NCI-H226 (cell line): ENCODE measurements at places on chromosomes 7 and 10.
A peak's percentile ranks its signal among the peaks of the same experiment; 100 is the strongest.

DNA sequence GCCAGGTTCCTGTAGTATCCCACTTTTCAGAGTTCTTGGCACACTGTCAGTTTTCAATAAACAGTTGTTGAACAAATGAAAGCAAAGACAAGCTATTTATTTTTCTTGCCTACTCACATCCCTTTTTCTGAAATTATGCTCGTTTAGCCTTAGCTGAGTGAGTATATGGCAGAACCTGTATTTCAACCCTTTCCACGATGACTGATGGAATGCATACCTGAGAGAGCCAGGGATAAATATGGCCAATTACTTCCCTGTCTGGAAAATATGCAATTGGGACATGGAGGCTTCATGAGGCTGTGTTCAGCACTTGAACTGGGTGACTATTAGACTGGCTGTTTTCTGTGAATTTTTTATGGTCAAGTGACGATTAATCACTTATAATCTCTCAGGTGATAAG is 144.5 kb upstream of the POT1 start:
- no peak for DNase-seq

GRCh38 chr7:43850348-43851116 is 18.8 kb downstream of the MRPS24 start:
- peak; percentile 37 for DNase-seq

DNA sequence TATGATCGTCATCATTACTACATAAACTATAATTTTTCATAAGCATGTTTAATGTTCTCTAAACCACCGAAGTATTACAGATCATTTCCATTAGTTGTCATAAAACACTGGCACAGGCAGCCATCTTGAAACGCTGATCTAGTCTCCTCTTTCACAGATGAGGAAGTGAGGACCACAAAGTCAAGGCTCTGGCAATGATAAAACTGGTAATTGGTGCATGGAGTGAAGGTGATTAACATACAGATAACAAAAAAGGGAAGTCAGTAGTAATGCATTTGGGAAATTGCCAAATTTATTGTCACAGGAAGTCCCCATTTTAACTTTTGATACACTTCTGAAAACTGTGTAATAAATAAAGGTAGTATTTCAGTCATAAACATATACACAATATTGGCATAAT is 49.3 kb downstream of the FBXL13 start:
- no peak for DNase-seq

- DNase-seq: no peak
Measured at GRCh38 chr10:114311023-114311422, 72.0 kb downstream of the VWA2 start.

- DNase-seq: no peak
Measured at GRCh38 chr7:154186811-154187210, 134.6 kb downstream of the DPP6 start.

DNA sequence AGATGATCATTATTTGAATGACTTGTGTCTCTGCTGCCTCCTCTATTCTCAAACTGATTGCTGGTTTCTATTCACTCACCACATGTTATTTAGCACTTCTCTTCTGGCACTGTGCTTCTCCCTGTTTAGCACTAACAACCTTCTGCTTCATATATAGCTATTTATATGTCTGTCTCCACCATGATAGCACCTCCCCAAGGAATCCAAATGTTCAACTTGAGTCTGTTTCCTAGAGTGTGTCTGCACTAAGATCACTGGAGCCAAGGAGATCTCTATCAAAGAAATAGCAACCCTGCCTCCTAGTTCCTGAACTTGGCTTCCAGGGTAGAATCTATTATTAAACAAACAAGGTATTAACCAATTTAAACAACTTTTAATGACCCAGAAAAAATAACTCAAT is 104.5 kb downstream of the CYP26A1 start:
- no peak for DNase-seq

DNA sequence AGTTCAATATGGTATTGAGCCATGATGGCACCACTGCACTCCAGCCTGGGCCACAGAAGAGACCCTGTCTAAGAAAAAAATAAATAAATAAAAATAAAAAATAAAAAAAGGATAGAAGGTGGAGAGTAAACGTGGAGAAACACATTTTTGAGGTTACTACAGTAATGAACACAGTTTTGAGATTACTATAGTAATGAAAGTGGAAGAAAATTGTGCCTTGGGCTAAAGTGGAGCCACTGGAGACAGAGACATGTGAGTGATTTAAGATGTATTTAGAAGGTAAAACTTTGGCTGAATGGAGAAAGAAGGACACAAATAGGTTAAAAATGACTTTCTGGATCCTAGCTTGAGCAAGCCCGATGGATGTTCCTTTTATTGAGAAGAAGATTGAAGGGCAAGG is 76.8 kb downstream of the HGF start:
- no peak for DNase-seq

- no peak for DNase-seq
Measured at GRCh38 chr7:150311711-150312110, 11.4 kb upstream of the LRRC61 start.

- no peak for DNase-seq
Measured at GRCh38 chr7:2008101-2008935, 224.4 kb downstream of the MAD1L1 start.

DNA sequence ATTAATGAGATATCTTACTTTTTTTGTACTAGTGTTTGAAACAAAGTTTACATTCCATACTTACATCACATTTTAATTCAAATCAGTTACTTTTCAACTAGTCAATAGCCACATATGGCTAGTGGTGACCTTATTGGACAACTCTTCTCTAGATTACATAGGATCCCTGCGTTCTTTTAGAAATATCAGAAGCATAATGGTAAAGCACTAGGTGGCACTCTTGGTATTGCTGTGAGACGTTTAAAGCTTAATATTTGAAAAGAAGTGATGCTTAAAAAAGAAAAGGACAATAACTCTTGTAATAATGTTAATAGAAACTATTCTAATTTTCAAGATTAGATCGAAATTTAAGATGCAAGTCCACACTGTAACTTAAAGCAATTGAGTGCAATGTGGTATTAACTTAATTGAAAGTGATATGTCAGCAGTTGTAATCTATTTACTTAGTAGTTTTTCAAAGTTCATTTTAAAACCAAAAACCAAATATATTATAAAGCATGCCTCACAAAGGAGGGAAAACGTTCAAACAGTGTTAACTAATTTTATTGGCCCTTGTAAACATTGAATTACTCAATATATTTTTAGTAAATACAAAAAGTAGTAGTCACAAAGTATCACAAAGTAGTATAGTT is 339.1 kb downstream of the ATRNL1 start:
- no peak for DNase-seq

GRCh38 chr10:97718178-97718577 is 4.6 kb downstream of the MARVELD1 start:
- no peak for DNase-seq

DNA sequence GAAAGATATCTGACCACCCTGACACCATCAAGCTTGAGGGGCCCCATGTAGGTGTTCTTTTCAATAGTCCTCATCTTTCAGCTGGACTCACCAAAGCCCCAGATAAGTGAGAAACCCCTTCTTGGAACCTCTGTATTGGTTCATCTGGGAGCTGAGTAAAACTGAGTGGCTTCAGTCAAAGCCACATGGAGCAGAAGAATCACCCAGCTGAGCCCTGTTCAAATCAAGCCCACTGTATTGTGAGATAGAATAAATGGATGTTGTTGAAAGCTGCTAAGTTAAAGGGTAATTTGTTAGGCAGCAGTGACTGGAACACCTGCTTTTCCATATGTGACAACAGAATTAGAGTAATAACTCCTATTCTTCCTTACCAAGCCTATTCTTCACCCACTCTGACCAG is 64.8 kb upstream of the SDK1 start:
- DNase-seq: no peak

GRCh38 chr7:90227259-90227658 is 15.7 kb downstream of the STEAP2 start:
- DNase-seq: no peak

GRCh38 chr10:88705958-88706357 is at the start of gene LIPK:
LIPK (plus strand) TSS chr10:88706249; CDS start chr10:88724544, 18,295 bp downstream.
- no peak for DNase-seq

DNA sequence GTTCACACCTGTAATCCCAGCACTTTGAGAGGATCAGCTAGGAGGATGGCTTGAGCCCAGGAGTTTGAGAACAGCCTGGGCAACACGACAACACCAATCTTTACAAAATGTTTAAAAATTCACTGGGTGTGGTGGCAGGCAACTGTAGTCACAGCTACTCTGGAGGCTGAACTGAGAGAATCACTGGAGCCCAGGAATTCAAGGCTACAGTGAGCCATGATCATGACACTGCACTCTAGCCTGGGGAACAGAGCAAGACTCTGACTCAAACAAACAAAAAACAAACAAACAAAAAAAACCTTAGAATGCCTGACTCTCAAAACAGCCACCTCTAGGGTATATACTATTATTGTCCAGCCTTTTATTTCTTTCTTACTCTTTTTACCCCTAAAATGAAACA is 56.5 kb upstream of the PAPSS2 start:
- DNase-seq: no peak

DNA sequence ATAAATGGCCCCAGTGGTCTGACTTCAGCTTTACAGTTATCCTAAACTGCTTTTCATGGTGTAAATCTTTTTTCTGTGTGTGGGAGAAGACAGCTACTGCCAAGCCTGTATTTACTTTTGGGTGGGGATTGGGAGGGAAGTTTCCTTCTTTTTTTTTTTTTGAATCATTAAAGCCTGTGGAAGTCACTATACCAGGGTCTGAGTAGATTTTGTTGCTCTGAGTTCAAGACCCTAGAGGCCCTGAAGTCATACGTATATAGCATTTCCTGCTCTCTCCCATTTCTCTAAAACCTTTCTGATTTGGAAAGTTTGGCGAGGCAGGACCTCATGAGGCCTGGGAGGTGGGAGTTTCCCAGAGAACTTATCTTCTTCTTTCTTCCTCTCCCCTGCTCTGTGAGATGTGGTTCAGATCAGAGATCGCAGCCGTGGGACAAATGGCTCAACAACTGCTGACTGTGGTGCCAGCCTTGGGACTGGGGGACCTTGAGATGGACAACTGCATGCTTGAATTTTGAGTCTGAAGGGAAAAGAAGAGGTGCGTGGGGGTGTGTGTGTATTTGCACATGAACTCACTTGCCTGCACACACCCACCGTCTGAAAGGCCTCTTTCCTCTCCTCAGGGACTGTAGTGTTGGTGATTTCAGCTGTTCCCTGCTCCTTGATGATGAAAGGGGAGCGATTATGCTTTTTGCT is 18.1 kb downstream of the LRMDA start:
- DNase-seq: no peak

DNA sequence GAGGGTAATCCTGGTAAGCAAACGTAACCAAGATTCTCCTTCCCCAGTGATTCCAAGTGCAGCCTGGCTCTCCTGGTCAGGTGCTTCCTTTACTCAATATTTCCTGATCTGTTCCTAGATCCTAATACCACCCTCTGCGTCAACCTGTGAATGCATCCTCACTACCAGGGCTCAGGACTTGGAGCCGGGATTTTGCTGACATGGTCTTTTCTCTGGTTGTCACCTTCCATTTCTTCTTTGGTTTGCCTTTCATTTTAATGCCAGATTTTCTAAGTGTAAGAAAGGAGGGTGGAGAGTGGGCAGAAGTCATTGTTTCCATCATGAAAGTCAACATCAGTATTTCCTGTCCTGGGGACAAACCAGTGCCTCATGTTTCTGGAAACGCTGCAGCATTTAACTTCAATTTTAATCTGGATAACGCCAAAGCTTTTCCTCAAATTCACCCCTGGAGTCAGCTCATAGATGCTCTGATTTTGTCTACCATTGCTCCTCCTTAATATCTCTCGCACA is 210.4 kb upstream of the ZNF32 start:
- no peak for DNase-seq

- no peak for DNase-seq
Measured at GRCh38 chr10:127142856-127143255, 53.5 kb downstream of the INSYN2A start.

- DNase-seq: peak; percentile 71
Measured at GRCh38 chr7:81990395-81990794, 220.5 kb upstream of the HGF start.

- DNase-seq: no peak
Measured at GRCh38 chr10:86367152-86367951, 757 bp upstream of the GRID1 start.

DNA sequence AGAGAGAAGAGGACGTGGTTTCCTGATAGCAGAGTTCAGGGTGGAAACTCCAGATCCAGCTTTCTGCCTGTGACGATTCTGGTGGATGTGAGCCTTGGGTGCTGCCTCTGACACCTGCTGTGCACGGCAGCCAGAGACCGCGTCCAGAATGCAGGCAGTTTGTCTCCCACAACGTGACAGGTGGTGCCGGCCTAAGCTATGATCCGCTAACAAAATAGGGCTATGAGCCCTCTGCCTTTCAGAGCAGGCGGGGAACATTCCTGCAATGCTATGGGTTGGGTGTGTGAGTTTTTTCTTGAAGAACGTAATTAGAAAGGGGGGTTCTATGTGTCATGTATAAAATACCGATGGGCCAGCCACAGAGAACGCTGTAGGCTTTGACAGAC is 297.3 kb upstream of the PRKCQ start:
- DNase-seq: no peak

- no peak for DNase-seq
Measured at GRCh38 chr7:24419511-24419910, 135.5 kb downstream of the NPY start.

DNA sequence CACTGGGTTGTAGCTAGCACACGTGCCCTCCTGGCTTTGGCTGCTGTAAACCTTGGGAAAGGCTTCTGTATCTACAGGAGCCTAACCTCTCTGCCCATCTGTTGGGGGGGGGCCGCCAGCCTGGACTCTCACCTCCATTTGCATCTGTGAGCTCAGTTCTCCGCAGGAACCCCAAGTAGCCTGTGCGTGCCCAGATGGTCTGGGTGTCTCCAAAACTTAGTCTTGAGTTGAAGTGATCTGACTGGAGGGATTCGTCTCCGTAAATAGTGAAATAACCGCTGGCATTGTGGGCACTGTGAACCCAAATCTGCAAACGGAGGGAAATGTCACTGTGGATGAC is 147.9 kb downstream of the ZMYND11 start:
- no peak for DNase-seq

DNA sequence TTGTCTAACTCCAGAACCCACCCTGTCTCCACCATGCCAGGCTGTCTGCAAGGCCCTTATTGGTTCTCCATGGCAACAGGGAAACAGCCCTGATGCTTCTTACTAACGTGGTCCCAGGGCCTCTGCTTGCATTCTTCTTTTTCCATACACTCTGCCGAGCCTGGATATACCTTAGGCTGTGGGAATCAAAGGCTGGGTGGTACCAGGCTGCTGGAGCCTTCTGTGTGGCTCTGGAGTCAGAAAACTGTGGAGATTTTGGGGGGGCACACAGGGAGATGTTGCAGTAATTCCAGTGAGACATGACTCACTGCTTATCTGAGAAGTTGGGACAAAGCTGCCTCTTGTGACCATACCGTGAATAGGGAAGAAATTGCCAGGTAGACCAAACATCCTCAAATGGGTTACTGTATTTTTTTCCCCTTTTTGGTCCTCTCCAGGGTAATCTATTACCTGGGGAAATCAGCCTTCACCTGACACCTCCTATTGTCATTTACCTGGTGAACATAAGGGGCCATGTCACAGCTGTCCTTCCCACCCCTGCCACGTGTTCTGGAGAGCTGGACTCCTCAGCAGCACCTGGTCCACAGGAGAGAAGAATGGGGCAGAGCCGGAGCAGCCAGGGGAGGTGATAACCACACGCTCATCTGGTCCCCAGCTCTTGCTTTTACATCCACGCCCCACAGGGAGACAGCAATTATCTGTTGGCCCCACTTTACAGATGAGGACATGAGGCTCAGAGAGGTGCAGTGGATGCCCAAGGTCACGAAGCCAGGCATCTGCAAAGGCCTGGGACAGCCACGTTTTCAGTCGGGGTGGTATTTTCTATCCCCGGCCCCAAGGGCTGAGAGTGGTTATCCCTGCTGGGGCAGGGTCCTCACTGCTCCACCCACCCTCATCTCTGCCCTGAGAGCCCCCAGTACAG is 4.6 kb downstream of the CHST3 start:
- no peak for DNase-seq

- DNase-seq: no peak
Measured at GRCh38 chr10:59968705-59969104, 62.3 kb upstream of the CCDC6 start.
